Spinal cord (tissue), 10 donors: ENCODE measurements at places on chromosomes 7 and 10. TPM values are rescaled to one million over a fixed set of nuclear protein-coding genes. Genes with fewer than 3 reads are reported as not detected.
A peak's percentile ranks its signal among the peaks of the same experiment; 100 is the strongest.

GRCh38 chr10:36188080-36188453 is 546.0 kb upstream of the FZD8 start:
- no peaks in the 10 kb centered on the region for H3K36me3 ChIP-seq
- H3K4me1 ChIP-seq, result no peaks in the 10 kb centered on the region
- no peak for DNase-seq

ANXA8 gene
- 0.20 TPM for total RNA-seq

GRCh38 chr10:67914777-67915340 is 30.4 kb downstream of the SIRT1 start:
- no peaks in the 10 kb centered on the region for H3K4me1 ChIP-seq
- no peaks in the 10 kb centered on the region for H3K27me3 ChIP-seq
- DNase-seq, result no peak
- no peak overlapping the region for H3K27ac ChIP-seq

DNA sequence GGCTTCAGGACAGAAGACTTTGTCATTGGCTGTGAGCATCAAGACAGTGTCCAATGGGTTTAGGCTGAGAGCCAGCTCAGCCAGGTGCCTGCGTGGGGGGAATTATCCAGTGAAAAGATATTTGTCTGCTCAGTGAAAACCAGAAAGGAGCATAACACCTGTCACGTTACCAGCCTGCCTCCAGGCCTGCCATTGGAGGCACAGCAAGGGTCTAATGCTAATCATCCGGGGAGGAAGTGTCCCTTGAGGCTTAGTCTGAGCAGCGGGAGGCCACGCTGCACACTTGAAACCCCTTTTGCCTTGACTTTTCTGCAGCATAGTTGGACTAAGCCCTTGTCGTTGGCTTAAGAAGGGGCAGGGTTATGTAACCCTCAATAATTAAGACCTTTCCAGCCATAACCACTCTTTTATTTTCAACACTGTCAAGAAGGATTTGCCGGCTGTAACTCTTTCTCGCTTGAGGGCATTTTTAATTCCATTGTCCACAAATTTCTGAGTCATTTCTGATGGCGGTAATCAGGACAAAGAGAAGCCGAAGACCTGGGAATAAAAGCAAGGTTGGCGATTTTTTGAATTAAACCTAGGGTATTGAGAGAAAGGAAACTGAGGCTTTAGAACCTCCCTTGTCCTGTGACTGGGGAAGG is 639.6 kb upstream of the FOXK1 start:
- no peak overlapping the region for H3K27ac ChIP-seq
- DNase-seq, result no peak
- H3K36me3 ChIP-seq, result no peaks in the 10 kb centered on the region
- H3K4me3 ChIP-seq, result no peak overlapping the region
- no peaks in the 10 kb centered on the region for H3K27me3 ChIP-seq

GRCh38 chr10:24237801-24238395 is 29.0 kb downstream of the KIAA1217 start:
- DNase-seq, result no peak
- no peak overlapping the region for H3K27ac ChIP-seq
- no peak overlapping the region for H3K4me3 ChIP-seq
- H3K4me1 ChIP-seq, result peaks cover 4% of the 10 kb centered on the region

UMAD1 gene
- total RNA-seq, result 18.1 TPM

DNA sequence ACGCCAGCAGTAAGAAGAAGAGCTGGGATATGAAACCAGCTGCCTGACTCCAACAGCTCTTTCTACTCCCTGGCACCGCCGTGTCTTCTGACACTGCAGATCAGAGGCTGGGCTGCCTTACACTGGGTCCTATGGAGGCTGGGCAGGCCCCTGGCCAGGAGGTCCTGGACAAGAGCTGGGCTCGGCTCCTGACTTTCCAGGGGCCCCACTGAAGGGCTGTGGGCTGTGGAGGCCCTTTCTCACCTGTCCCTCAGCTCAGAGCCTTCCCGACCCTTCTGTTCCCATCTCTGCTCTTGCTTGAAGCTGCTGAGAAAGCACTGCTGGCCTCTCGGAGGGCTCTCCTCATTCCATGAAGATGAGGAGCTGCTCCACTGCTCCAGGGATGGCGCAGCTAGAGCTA is 85.9 kb upstream of the UNC5B start:
- H3K4me3 ChIP-seq, result no peak overlapping the region
- H3K27me3 ChIP-seq, result no peaks in the 10 kb centered on the region
- H3K36me3 ChIP-seq, result no peaks in the 10 kb centered on the region
- H3K27ac ChIP-seq, result no peak overlapping the region
- no peak for DNase-seq
- H3K4me1 ChIP-seq, result peaks cover 14% of the 10 kb centered on the region

- peaks cover 20% of the 10 kb centered on the region for H3K4me1 ChIP-seq
- H3K36me3 ChIP-seq, result peaks cover 3% of the 10 kb centered on the region
- DNase-seq, result peak; percentile 50
These were observed 136.0 kb downstream of the KIF20B start for GRCh38 chr10:89837165-89838043.
